ENCODE measurements at places on chromosomes 3 and 15.
A peak's percentile ranks its signal among the peaks of the same experiment; 100 is the strongest.

- DNase-seq: peak; percentile 68
These were observed 63.7 kb downstream of the MAGI1 start for GRCh38 chr3:65975032-65975431.

GRCh38 chr15:42012928-42013482 lies 7.8 kb downstream of the PLA2G4E start:
- no peak for DNase-seq

- no peak for DNase-seq
These were observed 24.4 kb upstream of the PLA2G4E start for GRCh38 chr15:42045211-42045615.

- DNase-seq: peak; percentile 76
These were observed 99.0 kb upstream of the LIPC start for GRCh38 chr15:58332676-58333400.

- no peak for DNase-seq
These were observed 108.1 kb downstream of the RSRC1 start for GRCh38 chr3:158217992-158218391.

- no peak for DNase-seq
These were observed 35.4 kb downstream of the TPRA1 start for GRCh38 chr3:127555108-127555507.

- DNase-seq: peak; percentile 64
These were observed 1.2 kb downstream of the MEX3B start for GRCh38 chr15:82044373-82045178.

DNA sequence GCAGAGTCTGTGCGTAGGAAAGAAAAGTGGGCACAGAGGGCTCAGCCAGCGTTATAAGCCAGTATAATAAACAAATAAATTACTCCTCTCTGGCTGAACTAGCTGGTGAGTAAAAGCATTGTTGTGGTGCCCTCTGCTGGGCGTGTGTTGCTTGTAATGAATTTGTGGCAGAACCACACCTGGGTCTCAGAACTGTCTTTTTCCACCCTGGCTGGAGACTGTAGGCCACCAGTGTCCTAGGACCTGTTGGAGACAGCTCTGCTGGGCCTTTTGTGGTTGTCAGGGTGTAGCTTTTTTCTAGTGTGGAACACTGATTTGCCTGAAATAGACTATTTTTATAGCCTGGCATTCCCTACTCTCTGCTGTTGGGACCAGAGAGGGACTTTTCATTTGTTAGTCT lies 130.5 kb upstream of the EIF1B start:
- DNase-seq: peak; percentile 69

GRCh38 chr3:49248840-49249227 lies 28.2 kb downstream of the C3orf62 start:
- DNase-seq: peak; percentile 40

DNA sequence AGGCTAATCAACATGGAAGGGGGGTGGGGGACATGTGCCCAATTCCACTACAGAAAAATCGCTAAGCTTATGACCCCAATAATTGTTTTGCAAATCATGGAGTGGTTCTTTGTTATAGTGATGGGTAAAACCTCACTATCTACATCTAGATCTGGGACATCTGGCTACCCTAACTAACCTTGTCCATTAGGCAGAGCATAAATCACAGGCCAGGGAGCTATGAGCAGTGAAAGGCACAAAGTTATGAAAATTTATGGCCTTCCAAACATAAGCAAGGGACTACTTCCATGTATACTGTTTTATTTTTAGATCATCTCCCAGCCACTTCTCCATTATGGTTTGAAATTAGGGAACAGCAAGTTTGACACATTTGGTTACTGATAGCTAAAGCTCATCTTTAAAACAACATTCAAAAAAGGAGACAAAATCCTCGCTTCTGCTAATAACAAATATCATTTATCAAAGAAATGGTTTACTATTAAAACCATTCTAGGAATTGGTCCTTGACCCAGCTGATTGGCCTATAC lies 78.3 kb downstream of the RSL24D1 start:
- no peak for DNase-seq

DNA sequence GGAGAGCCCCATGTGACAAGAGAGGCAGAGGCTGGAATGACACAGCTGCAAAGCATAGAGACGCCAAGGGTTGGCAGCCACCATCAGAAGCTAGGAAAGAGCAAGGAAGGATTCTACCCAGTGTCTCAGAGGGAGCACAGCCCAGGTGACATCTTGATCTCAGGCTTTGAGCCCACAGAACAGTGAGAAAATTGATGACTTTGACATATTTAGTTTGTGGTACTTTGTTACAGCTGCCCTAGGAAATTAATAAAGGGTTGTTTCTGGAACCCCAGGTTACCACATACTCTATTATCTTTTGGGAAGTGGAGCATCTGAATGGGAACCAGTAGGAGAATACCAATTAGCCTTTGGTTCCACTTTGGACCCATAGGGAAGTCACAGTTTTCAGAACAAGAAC lies 231.7 kb downstream of the ZNF621 start:
- no peak for DNase-seq

DNA sequence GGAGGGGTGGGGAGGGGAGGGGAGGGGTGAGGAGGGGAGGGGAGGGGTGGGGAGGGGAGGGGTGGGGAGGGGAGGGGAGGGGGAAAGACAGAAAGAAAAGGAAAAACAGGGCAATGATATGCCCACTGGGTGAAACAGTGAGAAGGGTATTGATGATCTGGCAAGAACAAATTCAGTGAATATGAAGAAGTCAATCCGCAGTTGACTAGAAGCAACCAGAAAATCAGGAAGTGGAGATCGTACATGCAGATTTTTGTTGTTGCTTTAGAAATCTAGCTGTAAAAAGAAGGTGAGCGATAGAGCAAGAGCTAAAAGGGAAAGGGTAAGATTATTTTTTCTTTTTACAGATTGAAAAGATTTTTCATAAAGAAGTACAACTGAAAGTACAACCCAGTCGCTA lies 47.6 kb upstream of the ARF4 start:
- no peak for DNase-seq

DNA sequence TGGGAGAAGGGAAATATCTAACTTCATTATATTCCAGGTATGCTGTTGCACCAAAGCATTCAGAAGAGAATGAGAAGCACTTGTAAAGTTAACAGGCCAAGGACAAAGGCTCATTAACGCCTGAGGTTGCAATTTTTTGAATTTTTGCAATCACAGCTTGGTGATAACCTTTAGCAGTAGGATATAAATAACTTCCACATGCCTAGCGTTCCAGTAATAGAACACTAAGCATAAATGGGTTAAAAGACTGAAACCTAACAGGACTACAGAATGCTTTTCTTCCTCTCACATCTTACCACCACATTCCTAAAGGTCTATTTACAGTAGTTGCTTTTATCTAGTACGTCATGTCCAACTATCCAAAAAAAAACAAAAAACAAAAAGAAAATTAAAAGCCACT lies 57.4 kb upstream of the IMPG2 start:
- no peak for DNase-seq

- DNase-seq: no peak
These were observed 45.9 kb upstream of the RASA2 start for GRCh38 chr3:141440942-141441341.

- DNase-seq: no peak
These were observed 48.9 kb downstream of the FAIM start for GRCh38 chr3:138657508-138657907.

DNA sequence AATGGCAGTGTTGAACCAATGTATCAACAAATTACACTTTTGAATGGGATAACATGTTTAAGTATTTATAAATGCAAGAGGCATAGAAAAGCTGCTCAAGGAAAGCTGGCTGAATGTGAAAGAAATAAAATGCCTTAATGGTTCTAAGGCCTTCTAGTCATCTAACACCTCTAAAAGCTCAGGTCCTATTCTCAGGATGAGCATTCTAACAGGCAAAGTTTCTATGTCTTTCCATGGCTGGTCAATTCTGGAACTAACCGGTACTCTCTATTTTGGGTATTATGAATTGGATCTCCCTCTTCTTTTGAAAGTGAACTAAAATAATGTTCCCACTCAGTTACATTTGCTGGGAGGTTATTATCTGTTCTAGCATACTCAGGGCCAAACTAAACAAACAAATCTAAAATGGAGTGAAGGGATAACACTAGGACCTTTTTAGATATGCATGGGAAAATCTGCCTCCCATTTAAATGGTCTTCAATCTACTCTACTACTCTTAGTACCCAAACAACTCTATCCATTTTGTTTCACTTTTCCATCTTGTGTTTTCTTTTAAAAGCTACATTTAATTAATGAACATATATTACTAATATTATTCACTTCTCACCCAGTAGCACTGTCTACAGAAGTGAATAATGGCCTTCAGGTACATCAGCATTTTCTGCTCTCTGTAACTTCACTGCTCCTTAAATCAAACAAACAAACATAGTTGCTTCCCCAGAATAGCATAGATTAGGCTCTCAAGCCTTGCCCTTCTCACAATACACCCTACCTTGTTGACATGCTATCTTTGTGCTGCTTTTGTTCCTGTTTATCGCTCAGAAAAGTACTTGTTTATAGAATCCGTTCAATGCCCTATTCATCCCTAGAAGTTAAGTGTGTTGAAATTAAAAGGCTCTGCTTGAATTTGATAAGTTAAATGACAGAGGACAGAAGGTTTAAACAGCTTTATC lies 46.4 kb downstream of the CBLB start:
- no peak for DNase-seq

All from AG10803 (cell line).